KBM-7 (cell line): ENCODE measurements at places on chromosomes 12 and 14.

GRCh38 chr12:29796823-29797263 lies 13.1 kb upstream of the TMTC1 start:
- no peak for DNase-seq

DNA sequence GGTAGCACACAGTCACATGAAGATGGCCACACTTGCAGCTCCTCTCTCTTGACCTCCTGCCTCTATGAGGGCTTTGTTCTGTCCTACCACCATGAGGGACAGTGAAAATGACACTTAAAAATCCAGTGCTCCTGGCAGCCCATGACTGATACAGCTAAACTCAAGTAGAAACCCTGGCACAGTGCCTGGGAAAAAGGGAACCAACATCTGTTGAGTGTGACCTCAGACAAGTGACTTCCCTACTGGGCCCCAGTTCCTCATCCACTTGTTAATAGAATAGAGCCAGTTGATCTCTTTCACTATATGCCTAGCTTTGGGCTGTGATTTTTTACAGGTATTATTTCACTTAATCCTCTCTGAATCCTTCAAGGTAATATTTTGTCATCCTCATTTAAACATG lies 4.8 kb downstream of the GUCY2C start:
- peak; percentile 85 for DNase-seq

DNA sequence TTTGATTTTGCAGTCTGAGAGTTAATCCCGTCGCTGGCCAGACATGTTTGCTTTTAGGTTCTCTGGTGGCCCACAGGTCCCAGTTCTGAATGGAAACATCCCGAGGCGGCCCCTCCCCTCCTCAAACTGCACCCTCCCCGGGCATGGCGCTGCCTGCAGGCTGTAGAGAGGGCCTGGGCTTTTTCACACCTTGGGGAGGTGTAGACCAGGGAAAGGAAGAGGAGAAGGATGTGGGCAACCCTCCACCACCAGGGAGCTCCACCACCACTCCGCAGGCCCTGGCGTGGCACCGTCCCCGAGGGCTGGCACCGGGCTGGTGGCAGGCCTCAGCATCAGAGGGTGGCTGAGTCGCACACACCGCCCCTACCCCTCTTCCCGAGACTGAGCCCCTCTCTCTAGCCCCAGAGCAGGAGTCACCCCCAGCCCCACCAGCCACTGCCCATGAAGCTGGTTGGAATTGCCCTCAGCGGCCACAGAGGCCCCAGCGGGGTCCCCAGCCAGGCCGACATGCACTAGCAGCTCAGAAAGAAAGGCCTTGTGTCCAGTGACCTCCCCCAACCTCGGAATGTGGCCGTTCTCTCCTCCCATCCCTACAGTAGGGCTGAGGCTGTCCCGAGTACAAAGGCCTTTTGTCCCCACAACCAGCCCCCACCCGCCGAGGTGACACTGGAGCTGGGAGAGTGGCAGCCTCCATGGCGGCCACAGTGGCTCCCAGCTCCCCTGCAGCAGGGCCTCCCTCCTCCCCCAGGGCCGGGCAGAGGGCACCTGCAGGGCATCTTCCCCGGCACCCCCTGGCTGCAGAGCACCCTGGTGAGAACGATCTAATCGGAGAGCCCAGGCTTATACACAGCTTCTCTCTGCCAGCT lies 23.5 kb upstream of the INF2 start:
- DNase-seq = no peak

DNA sequence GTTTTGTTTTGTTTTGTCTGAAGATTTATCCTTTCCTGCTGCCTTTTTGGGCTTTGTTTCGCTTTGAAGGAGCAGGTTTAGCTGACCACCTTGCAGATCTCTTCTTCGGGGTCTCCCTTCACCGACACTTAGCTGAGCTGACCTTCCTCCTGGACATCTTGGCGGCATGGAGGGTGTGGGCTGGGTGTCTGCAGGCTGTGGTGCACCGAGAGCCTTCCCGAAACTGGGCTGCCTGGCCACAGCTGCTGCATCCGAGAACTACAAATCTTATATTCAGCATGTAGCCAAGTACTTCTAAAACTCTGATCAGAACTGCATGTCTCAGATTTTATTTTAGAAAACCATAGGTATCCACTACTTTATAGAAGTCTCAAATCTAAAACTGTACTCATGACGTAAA lies 84.9 kb downstream of the PPFIBP1 start:
- DNase-seq = no peak

DNA sequence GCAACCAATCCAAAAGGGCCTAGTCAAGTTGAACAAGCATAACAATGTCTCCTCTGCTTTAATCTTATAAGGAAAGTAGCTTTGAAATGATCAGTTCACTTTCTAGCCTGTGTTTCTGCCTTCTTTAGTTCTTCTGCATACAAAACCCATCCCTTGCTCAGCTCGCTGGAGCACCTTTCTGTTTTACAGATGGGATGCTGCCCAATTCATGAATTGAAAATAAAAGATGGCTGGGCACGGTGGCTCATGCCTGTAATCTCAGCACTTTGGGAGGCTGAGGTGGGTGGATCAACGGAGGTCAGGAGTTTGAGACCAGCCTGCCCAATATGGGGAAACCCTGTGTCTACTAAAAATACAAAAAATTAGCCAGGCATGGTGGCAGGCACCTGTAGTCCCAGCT lies 4.5 kb upstream of the RFC5 start:
- no peak for DNase-seq

- DNase-seq = no peak
These were observed 184.4 kb upstream of the GRIP1 start for GRCh38 chr12:66863276-66863675.

- DNase-seq = no peak
These were observed 44.1 kb downstream of the DAD1 start for GRCh38 chr14:22544881-22545420.

DNA sequence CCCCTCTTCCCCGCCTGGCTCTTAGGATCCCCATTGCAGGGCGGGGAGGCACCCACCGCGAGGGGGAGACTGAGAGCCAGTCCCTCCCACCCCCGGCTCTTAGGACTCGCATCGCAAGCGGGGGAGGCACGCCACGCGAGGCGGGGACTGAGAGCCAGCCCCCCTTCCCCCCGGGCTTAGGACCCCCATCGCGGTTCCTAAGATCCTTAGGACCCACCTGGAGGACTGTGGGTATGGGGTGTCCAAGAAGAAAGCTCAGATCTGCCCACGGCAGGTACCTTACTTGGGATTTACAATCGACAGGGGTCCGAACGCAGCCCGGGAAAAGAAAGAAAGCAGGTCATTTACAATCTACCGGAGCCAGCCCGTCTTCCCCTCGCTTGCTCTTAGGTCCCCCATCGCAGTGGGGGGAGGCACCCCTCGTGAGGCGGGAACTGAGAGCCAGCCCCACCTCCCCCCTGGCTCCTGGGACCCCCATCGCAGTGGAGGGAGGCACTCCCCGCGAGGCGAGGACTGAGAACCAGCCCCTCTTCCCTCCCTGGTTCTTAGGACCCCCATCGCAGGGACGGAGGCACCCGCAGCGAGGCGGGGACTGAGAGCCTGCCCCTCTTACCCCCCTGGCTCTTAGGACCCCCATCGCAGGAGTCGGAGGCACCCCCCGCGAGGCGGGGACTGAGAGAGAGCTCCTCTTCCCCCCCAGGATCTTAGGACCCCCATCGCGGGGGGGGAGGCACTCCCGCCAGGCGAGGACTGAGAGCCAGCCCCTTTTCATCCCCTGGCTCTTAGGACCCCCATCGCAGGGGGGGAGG lies 43.7 kb downstream of the DDX11 start:
- peak; percentile 63 for DNase-seq

DNA sequence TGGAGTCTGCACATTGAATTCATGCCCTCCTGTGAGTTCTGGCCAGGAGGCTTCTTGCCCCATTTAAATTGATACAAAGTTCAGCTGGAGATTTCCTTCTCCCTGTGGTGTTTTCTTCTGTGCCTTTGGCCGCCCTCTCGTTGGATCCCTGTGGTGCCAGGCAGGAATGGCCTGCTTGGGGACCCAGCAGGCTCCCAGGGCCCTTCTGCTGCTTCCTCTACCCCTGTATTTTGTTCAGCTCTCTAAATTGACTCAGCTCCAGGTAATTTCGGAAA lies 197.2 kb downstream of the FOXA1 start:
- no peak for DNase-seq

DNA sequence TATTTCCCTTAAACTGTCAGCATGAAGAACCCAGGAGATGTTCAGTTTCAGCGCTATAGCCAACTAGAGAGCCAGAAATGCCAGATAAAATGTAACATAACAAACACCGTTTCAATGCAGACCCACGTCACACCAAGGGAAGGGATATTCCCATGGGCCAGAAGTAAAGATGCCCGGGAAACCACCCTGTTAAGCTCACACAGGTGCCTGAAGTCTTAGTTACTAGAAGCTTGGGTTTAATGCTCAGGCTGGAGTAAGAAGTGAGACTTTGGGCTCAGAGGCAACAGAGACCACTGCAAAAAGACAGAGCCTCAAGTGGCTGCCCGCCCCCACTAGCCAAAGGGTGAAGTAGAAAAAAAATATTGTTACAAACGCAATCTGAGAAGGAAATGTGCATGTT lies 52.3 kb downstream of the SYNE3 start:
- no peak for DNase-seq

- no peak for DNase-seq
These were observed 77.0 kb downstream of the KITLG start for GRCh38 chr12:88503281-88503703.

DNA sequence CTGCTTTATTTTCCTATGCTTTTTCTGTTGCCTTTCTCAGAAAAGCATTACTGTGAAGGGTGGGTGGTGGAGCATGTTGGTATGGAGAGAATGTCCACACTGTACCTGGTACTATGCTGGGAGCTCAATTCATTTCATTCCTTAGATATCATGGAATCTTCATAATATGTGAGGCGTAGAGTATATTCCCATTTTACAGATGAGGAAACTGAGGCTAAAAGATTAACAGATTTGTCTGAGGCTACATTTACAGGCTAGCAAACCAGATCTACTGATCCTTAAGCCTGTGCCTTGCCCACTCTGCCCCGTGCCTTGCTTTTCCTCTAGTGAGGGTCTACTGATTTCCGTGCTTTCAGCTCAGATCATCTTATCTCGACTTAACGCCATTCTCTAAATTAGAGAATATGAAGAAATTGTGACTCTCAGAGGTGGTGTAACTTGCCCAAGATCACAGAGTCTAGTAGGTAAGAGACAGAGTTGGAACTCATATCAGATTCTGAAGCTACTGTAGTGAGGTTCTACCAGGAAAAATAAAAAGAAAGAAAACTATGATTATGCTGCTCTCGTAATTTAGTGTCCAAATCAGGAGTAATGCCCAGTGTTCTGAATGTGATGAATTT lies 5.5 kb downstream of the GLRX5 start:
- no peak for DNase-seq

- DNase-seq = no peak
These were observed 61.7 kb downstream of the ITPK1 start for GRCh38 chr14:93054006-93054405.

GRCh38 chr14:47302121-47302520 lies 373.3 kb downstream of the MDGA2 start:
- no peak for DNase-seq

DNA sequence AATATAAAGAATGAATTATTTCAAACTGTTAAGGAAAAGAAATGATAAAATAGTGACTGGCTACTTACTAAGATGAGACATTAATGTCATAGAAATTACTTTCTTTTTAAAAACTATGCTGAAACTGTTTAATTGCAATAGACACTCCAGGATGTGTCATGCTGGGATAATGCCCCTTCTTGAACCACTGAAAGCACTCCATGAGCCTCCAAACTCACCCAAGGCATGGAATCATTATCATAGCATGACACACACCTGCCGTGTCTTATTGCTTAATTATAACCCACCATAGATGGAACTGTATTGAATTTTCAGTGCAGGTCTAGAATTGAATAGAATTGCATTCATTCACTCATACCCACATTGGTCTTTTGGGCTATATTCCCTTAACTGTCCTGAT lies 4.3 kb downstream of the MBIP start:
- DNase-seq = no peak

GRCh38 chr12:130666645-130667044 lies 49.5 kb downstream of the RIMBP2 start:
- no peak for DNase-seq

- no peak for DNase-seq
These were observed 97.2 kb downstream of the PTPRR start for GRCh38 chr12:70823182-70823976.

- no peak for DNase-seq
These were observed 342.5 kb downstream of the TMEM132D start for GRCh38 chr12:129561304-129561703.

GRCh38 chr14:35252451-35252868 lies 39.7 kb upstream of the PSMA6 start:
- no peak for DNase-seq

DNA sequence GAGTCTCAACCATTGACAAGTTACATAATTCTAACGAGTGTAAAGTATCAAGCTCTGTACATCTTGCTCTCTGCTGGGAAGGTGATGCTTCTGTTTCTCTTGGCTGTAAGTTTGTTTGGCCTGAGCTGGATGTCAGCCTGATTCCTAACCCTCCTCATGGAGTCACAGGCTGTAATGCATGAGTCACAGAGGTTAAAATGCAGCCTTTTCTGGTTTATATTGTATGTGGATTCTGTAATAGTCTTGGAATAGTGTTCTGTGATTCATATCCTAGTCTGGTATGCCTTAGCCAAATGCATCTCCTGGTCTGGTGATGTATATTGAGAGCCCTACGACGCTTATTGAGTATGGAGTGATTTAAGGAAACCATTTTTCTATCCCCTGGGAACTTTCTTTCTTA lies 104.5 kb upstream of the FRMD6 start:
- DNase-seq = no peak

DNA sequence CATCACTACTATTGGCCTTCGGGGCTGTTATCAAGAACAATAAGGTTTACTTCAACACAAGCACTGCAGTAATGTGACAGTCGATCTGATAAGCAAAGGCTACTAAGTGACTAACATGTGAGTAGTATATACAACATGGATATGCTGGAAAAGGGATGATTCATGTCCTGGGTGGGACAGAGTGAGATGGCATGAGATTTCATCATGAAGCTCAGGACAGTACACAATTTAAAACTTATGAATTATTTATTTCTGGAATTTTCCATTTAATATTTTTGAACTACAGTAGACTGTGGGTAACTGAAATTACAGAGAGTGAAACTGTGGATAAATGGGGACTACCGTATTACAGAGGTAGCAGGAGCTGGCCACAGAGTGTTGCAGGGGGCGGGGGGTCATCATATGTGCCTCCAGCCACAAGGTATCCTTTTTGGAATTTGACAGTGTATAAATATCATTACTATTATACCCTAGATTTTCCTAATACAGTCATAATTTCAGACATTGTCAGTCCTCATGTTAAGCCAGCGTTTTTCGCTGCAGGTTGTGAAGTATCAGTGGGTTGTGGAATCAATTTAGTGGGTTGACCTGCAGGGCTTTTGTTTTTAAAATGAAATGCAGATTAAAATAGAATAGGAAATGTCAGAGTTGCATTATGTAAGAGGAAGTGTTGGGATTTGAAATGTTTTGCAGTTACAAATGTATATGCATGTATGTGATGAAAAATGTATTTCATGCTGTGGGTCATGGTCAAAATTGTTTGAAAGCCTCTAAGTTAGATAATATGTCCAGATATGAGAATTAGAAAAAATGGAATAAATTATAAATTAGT lies 148.0 kb upstream of the NUDT4 start:
- DNase-seq = no peak
